Activated CD8-positive, alpha-beta memory T cell treated with anti-CD3 and anti-CD28 coated beads for 1 hour (primary cell): ENCODE measurements at places on chromosomes 5 and 9.

GRCh38 chr5:78600687-78601414 lies 47.7 kb downstream of the LHFPL2 start:
- DNase-seq: no peak

- DNase-seq: no peak
These were observed 38.0 kb downstream of the KIF24 start for GRCh38 chr9:34291023-34291422.

- DNase-seq: no peak
These were observed 3.5 kb upstream of the TNIP1 start for GRCh38 chr5:151084363-151084762.

DNA sequence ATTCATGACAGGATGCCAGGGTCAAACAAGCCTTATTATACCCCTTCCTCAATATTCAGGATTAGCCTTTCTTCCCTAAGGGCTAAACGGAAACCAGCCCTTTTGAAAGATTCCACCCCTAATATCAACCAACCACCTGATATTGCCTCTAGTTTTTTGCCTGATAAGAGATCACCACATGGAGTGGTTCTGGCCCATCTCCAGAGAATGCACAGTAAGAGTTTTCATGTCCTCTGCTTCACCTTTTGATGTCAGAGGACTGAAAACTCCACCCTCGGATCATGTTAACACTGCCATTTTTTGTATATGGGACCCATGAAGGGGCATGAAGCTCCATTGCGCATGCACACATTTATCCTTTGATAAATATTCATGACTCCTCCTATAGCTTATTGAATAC lies 5.8 kb upstream of the LNPEP start:
- DNase-seq: no peak

- no peak for DNase-seq
These were observed 59.7 kb downstream of the NIM1K start for GRCh38 chr5:43251754-43252153.

- no peak for DNase-seq
These were observed 63.3 kb downstream of the SIL1 start for GRCh38 chr5:139134906-139135305.

- no peak for DNase-seq
These were observed 597.3 kb downstream of the PRELID2 start for GRCh38 chr5:145237843-145238242.
